ENCODE measurements at places on chromosomes 2 and 18.
A peak's percentile ranks its signal among the peaks of the same experiment; 100 is the strongest.

- DNase-seq, result no peak
Observed at GRCh38 chr2:88254437-88255091, 84.4 kb downstream of the THNSL2 start.

DNA sequence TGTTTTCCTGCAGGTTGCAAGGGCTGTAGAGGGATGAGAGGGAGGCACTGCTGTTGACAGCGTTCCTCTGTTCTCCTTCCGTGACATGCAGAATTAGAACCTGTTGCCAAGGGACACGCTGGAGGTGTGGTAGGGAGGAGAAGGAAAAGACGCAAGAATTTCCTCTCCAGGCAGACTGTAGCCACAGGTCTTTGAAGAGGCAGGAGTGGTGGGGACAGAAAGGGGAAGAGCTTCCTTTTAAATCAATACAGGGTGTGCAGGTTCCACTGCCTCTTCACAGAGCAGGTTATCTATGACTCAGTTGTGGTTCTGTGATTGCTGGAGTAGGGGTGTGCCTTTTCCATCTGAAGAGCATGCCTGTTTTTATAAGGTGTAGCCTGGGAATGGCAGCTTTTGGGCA, 133.0 kb downstream of the WDSUB1 start:
- DNase-seq, result no peak

DNA sequence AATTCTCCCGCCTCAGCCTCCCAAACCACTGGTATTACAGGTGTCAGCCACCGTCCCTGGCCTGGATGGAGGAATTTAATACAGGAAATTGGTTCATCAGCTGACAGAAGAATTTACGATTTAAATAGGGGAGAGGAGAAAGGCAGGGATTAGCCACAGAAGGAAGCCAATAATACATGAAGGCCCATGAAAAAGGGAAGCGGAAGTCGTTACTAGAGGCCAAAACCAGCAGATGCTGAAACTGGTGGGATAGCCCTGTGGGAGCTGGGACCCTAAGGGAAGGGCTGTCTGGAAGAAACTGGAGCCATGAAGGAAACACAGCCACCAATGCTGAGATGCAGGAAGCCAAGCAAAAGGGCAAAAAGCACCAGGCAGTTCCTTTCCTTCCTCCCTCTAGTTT, 163.7 kb upstream of the RMP24 start:
- no peak for DNase-seq

DNA sequence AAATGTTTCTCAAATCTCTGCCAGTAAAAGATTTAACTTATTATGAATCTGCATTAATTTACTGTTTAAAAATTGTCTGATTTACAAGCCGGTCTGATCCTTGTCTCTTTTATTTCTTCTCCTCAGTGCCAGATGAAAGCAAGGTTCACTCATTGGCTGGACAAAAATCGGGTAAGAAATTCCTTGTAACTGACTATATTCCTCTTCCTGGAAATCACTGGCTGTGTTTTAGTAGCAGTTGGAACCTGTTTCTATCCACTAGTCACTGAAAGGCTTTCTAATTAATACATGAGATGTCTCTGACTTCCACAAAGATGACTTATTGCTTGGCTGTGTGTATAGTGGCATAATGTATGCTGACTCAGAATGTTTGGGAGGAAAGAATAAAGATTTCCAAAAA, 436.6 kb upstream of the NRP2 start:
- no peak for DNase-seq

- no peak for DNase-seq
Observed at GRCh38 chr2:137870682-137871081, 93.6 kb upstream of the HNMT start.

DNA sequence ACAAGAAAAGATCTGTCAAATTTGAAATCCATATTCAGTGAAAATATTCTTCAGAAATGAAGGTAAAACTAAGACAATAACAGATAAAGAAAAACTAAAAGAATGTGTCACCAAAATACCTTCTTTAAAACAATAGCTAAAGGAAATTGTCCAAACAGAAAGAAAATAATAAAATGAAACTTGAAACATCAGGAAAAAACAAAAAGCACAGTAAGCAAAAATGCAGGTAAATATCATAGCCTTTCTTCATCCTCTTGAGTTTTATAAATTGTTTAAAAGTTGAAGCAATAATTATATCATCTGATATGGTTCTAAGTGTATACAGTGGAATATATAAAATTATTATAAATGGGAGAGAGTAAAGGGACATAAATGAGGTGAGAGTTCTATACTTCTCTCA, 103.8 kb upstream of the PDE1A start:
- no peak for DNase-seq

GRCh38 chr2:234535464-234535863, 38.6 kb upstream of the ARL4C start:
- DNase-seq, result no peak

DNA sequence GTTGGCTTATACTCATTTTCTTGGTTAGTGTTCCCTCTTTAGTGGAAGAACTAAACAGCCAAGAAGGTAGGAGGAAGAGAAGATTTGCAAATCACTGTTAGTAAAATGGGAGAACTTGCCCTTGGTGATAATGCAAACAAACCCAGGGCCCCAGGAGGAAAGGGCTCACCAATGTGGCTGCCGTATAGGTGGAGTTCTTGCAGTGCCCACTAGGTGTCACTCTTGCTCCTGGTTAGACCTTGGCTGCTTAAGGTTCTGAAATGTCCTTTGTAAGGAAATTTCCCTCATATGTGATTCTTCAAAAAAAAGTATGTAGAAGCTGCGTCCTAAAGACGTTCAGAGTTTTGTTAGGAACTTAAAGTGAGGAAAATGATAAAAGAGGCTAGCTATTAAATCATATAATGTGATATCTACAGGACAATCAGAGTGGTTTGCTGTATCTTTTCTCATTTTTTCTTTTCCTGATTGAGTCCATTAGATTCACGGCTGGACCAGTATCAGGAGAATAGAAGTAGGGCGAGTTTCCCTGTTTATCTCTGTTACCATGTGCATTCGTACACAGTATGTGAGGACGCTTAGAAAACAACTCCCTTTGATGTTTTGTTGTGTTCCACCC, 48.6 kb downstream of the RPIA start:
- peak; percentile 52 for DNase-seq

DNA sequence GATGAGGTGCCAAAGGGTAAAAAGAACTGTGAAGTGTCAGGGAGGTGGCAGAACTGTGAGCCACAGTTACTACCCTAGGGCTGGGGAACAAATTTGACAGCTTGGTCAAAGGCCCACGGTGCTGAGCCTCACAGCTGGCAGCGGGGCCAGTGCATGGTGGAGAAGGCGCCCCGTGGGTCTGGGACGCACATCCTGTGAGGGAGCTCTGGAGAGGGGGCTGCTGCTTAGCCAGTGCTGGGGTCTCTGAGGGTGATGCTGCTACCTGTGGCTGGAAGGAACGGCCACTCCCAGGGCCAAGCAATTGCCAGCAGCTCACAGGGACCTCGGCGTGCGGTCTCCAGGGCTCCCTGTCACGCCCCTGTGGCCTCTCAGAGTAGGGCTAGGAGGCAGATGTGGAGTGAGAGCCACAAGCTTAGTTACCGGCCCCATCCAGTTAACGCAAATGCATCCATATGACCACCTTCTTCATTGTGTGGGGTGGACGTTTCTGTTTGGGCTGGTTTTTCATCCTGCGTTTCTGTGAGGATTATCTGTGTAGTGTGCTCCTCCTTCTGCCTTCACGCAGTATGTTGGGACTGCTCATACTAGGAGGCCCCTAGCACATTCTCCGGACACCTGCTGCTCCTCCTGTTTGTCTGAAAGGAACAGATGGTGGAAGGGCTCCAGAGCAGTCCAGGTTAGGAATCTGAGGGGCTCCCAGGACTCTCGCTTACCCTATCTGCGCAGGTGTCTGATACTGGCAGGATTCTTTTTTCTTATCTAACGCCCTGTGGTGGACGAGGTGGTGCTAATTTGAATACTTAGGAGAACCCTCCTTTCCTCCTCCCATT, 26.0 kb downstream of the STK25 start:
- no peak for DNase-seq

DNA sequence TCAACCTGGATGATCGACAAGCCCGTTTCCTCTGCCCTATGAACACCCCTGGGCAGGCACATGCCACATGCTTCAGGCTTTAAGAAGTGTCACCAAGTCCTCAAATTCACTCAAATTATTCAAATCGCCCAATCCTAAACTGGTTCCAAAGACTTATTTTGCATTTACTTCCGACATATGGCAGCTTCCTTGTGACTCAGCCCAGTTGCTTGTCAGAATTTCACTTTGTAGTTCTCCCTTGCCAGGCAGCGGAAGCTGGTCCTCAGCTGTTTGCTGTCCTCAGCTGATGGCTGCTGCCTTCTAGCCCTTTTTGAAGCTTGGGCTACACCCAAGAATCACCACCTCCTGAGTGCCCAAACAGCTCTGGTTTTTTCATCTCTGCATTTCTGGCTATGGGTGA, 105.4 kb upstream of the LMAN1 start:
- DNase-seq, result no peak

- no peak for DNase-seq
Observed at GRCh38 chr2:218130822-218131221, 5.0 kb downstream of the CXCR2 start.

DNA sequence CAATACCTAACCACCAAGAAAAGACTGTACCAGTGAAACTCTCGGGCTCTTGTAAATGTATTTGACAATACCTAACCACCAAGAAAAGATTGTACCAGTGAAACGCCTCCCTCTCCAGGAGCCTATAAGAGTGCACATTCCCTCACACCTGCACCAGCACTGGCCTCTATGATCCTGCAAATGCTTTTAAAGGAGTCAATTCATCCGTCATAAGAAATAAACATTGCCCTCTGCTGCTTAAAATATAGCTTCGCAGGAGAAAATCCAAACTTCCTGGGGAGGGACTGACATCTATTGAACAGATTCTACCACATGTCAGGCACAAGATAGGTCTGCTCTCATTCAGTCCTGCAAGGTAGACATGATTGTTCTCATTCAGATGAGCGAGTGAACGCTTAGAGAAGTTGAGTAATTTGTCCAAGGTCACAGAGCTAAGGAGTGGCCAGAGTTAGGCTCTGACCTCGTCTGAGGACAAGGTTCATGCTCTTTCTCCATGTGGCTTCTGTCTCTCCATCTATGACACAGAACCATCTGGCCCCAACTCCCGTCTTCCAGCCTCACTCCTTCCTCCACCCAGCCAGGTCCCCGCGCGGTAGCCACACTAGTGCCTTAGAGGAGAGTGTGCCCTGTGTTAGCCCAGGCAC, 38.7 kb downstream of the MCFD2 start:
- DNase-seq, result no peak

- no peak for DNase-seq
Observed at GRCh38 chr2:83196225-83196624, 1262.9 kb downstream of the SUCLG1 start.

DNA sequence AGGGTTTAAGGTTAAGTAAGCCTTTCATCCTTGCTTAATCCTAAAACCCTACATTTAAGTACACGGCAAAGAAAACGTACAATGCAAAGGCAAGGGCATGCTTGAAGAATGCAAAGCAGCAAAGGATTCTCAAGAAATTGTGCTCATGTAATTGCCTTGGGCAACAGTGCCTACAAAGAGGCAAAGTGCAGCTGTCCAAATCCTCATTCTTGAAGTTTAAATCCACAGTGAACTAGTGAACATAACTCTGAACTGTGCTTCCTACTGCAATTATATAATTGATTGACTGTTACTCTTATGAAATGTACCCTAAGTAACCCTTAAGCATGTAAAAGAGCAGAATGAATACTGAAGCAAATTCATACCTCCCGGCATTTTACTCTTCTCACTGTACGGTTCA, 85.4 kb downstream of the MAP3K20 start:
- DNase-seq, result no peak

GRCh38 chr2:189337656-189338055, 103.6 kb upstream of the WDR75 start:
- DNase-seq, result no peak

DNA sequence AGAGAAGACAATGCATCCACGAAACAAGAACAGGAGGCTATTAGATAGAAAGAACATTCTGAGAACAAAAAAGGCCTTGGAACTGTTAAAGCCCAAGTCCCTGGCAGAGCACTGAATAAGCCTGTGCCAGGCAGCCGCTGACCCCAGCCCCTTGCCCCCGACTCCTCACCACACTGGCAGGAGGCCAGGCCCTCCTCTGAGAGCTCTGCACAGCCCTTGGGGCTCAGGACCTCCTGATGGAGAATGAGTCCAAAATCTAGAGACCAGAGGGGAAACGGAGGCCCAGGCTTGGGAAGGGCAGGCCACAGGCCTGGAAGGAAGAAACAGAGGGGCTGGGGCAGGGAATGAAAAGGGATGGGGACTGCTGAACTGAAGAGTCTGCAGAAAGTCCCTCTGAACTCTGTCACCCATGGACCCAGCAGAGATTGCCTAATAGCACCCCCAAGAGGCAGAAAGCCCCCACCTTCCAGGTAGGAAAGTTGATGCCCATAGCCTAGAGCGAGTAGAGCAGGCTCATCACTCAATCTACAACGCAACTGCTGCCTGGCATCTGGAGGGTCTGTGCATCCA, 18.3 kb upstream of the TNS1 start:
- no peak for DNase-seq

GRCh38 chr2:128421861-128422311, 103.2 kb upstream of the HS6ST1 start:
- DNase-seq, result no peak

GRCh38 chr2:40062381-40062780, 283.3 kb upstream of the THUMPD2 start:
- DNase-seq, result no peak

DNA sequence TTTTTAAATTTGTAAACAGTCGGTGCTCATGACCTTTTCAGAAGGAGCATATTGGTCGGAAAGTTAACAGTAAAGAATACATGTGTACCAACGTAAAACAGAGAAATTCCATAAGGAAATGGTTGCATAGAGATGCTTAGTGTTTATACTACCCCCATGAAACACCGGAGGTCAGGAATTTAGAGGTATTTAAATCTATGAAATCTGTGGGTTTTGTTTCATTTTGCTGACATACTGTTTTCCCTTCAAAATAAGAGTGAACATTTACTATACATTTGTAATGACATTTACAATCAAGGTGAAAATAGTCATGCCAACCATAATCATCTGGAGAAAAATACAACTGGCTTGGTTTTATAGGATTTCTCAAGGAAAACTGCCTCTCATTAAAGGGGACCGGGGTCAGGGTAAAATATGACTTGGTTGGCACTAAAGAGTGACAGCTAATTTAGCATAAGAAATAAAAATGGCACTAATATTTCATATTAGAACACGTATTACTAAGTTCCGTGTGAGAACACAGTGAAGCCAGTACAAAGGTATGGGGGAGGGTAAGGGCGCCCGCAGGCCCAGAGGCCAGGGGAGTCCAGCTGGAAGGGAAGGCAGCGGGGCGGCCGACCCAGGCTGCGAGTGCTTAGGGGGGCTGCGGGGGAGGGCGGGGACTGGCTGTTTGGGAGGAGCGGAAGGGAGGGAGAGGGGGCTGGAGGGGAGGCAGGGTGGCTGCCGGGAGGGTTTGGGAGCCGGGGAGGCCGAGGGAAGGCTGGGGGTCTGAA, 1.1 kb upstream of the RNU4ATAC start:
- DNase-seq, result no peak

- DNase-seq, result no peak
Observed at GRCh38 chr2:182381225-182381624, 45.6 kb downstream of the PDE1A start.

- no peak for DNase-seq
Observed at GRCh38 chr2:9634133-9634532, 3.3 kb upstream of the YWHAQ start.
